ENCODE measurements at places on chromosomes 5 and 9.

DNA sequence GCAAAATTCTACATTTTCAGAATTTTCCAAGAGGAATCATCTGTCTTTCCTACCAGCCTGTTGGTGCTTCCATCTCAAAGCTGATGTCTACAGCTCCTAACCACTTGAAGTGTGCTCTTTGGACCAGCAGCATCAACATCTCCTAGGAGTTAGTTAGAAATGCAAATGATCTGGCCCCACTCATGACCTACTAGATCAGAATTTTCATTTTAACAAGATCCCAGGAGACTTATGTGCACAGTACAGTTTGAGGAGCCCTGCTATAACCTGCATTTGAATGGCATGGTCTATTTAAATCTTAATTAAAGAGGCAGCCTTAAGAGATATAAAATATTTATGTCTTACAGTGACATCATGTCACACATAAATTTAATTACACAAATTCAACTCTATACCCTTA, 33.8 kb downstream of the ITK start:
- DNase-seq = no peak

- no peak for DNase-seq
Observed at GRCh38 chr5:38316544-38317224, 58.3 kb downstream of the EGFLAM start.

DNA sequence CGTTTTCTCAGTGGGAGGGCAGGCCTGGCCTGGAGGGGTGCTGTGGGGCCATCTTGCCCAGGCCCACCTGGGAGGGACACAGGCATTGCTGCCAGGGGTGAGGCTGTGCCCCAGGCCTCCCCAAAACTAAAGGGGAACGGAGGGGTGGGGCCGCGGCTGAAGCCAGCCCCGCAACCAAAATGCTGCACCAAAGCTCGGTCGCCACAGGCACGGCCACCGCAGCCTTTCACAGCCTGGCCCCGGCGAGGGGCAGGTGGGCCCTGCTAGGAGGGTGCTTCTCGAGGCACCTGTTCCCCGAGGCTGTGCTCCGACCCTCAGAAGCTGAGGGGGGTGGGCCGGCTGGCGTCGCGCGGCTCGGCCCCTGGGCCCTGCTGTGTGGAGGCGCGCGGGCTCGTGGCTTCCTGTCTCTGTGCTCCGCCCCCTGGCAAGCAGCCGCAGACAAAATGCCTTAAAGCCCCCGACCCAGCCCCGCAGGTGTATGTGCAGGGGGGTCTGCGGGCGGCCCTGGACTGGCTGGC, 57.6 kb downstream of the JAK2 start:
- DNase-seq = no peak

- DNase-seq = peak; percentile 27
Observed at GRCh38 chr5:102755686-102756371, 724 bp downstream of the PAM start.

- peak; percentile 31 for DNase-seq
Observed at GRCh38 chr5:98774192-98775033, 950 bp downstream of the RGMB start.

DNA sequence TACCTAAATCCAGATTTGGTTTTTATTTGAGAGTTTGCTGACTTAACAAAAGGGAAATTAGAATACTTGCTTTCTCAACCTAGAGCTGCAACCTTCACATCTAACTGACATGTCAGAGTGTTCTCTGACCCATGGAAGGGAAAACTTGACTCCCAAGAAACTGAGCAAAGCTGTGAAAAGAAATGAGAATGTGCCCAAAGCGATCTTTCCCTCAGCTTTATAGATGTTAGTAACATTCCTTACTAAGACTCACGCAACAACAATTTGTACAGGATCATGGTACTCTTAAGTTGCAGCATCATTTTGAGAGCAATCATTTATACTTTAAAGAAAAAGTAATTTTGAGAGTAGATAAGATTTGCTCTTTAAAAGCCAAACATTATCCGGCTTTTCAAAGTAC, 117.0 kb upstream of the FBXL7 start:
- no peak for DNase-seq

- no peak for DNase-seq
Observed at GRCh38 chr9:130137641-130138081, 34.5 kb upstream of the NCS1 start.

DNA sequence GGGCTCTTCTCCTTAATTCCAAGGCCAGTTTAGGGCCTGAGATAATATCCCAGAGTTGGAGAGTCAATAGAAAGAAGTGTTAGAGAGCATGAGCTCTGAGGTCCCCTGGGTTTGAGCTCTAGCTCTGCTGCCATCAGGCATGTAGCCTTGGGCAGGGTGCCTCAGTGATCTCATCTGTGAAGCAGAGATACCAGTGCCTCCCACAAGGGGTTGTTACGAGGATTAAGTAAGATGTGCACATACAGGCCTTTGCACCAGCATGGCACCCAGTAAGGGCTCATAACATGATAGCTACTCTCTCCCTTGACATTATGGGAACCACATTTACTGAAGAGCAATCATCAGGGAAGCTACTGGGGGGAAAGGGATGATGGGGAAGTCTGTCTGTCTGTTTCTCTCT, 265.7 kb downstream of the HSPA4 start:
- DNase-seq = no peak

DNA sequence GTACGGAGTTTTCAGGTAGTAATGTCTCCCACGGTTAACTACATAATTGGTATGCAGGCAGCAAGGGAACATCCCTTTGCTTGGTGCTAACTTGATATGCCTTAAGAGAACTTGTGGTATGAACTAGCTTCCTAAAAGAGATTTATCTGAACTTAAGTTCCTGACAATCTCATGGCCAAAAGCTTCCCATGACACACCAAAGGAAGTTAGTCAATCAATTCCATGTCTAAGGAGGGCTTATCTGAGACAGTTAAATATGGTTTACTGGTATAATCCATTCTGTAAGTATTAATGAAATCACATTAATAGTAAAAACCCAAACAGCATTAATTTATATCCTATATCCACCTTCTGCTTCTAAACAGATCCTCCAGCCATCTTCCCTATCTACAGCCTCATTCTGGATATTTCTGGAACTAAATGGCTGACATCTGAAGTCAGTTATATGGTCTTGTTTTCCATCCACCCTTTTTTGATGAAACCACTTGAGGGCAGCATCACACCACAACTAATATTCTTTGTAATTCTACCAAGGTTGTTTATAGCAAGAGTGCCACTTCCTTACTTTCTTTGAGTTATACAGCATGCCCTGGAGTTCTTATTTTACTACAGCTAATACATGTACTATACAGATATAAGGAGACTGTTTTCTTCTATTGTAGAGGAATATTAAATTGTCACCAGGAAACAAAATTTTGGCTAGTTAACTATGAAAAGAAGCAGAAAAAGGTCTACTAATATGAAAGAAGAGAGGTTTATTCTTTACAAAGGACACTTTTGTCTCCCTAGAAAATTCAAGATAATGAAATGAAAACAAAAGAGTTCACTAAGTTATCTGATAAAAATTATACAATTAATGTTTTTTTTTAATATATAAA, 34.7 kb downstream of the SHOC1 start:
- peak; percentile 2 for DNase-seq

DNA sequence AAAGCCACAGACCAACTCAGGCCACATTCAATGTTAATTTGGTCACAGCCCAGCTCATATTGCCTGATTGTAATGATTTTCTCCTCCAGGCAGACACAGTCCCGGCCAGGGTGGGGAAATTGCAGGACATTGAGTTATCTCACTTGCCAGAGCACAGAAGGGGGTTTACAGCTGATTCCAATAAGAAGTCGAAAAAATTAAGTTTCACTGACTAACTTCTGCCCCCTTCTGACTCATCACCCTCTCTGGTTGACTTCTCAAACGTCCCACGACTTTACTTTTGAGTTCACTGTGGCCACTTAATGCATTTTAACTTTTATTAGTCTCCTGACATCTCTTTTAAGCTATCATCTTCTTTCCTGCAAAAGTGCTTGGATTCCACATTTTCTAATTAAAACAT, 321.4 kb upstream of the WWC1 start:
- no peak for DNase-seq

Measured in stimulated activated CD8-positive, alpha-beta memory T cell treated with anti-CD3 and anti-CD28 coated beads, Interleukin-2, amount 100 ng/mL, for 1 hour (primary cell).